Activated T-helper 17 cell treated with anti-CD3 and anti-CD28 coated beads, Interleukin-2, amount 50 U/mL, for 72 hours (primary cell): ENCODE measurements at places on chromosomes 7 and 10.

DNA sequence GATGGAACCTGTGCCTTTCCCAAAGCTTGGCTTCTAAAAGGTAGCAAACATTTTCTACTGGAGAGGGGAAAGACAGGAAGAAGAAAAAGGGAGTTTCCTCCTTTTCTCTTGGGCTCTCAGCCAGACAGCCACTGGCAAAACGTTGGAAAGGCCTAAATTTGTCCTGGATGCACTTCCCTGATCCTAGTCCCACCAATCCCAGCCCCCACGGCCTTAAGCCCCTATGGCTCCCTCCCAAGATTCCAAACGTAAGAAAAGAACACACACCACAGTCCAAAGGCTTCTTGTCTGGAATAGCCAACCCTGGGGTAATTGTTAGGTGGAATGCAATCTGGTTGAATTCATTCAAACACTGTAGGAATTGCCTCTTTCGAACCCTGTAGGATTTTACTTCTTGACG is 959 bp upstream of the TLX1 start:
- H3K27ac ChIP-seq, result no peak overlapping the region
- H3K4me3 ChIP-seq, result no peak overlapping the region
- no peaks in the 10 kb centered on the region for H3K4me1 ChIP-seq
- peaks cover 7% of the 10 kb centered on the region for H3K36me3 ChIP-seq
- no peak for ATAC-seq

DNA sequence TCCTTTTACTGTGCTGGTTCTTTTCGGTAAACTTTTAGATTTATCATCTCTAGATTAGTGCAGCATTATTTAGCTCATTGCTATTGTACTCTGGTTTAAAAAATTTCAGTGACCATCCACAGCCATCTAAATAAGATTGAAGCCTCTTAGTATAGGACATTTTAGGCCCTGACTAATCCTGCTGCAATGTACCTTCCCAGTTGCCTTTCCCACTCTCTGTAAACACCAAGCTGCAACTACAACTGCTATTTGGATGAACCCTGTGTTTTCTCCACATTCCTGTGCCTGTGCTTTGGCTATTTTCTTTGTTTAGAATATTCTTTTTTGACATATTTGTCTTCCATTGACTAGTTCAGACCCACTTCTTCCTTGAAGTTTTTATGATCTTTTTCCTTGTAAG is 314.6 kb downstream of the AUTS2 start:
- H3K27me3 ChIP-seq, result no peaks in the 10 kb centered on the region
- no peak overlapping the region for H3K4me3 ChIP-seq
- no peaks in the 10 kb centered on the region for H3K36me3 ChIP-seq
- H3K27ac ChIP-seq, result no peak overlapping the region
- ATAC-seq, result no peak
- no peaks in the 10 kb centered on the region for H3K4me1 ChIP-seq

GRCh38 chr10:69344591-69345252 is 66.4 kb downstream of the HK1 start:
- H3K4me3 ChIP-seq, result peak overlapping the region; percentile 42
- H3K27ac ChIP-seq, result peak overlapping the region; percentile 87
- H3K4me1 ChIP-seq, result peaks cover 61% of the 10 kb centered on the region
- peaks cover 92% of the 10 kb centered on the region for H3K36me3 ChIP-seq
- peak; percentile 48 for ATAC-seq
- no peaks in the 10 kb centered on the region for H3K27me3 ChIP-seq

DNA sequence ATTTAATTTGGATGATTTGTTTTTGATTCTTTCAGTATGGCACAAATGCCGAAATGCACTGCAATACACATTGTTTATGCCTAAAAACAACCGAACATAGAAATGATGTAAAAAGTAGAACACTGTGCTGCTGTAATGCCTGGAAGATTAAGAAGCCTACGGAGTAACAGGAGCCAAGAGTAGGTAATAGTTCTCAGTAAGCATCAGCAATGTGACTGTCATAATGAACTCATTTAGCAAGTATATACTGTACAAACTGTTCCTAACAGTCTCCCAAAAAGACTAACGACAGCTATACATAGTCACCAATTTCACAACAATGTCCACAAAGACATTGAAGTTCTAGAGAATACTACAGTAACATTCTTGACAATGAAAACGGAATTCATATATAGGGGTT is 19.0 kb upstream of the LAMB4 start:
- H3K27me3 ChIP-seq, result peaks cover 28% of the 10 kb centered on the region
- H3K36me3 ChIP-seq, result no peaks in the 10 kb centered on the region
- H3K27ac ChIP-seq, result no peak overlapping the region
- ATAC-seq, result no peak

DNA sequence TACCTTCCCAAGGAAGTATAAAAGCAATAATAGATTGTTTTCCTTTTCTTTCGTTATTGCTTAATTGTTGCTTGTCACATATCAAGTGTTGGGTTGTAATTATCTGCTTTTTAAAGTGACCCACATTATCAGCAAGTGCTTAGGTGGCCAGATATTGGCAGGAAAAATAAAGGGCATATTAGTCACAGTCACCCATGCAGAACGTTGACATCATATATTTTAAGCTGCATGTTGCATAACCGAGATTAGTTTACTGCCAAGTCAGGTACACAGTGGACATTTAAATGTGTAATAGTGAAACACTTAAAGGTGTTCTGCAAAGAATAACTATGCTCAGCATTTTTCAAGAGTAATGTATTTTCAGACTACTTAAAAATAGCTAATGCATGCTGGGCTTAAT is 11.4 kb downstream of the NEBL start:
- ATAC-seq, result no peak
- H3K36me3 ChIP-seq, result no peaks in the 10 kb centered on the region
- H3K4me3 ChIP-seq, result no peak overlapping the region
- H3K27ac ChIP-seq, result no peak overlapping the region

- no peak overlapping the region for H3K27ac ChIP-seq
- H3K4me1 ChIP-seq, result no peaks in the 10 kb centered on the region
- no peak for ATAC-seq
- H3K36me3 ChIP-seq, result no peaks in the 10 kb centered on the region
- peaks cover 12% of the 10 kb centered on the region for H3K27me3 ChIP-seq
These were observed 58.3 kb downstream of the DOCK4 start for GRCh38 chr7:112147793-112148361.

GRCh38 chr10:86486856-86487255 is 34.7 kb downstream of the WAPL start:
- peak overlapping the region; percentile 51 for H3K27ac ChIP-seq
- H3K4me3 ChIP-seq, result no peak overlapping the region
- peaks cover 86% of the 10 kb centered on the region for H3K36me3 ChIP-seq
- no peaks in the 10 kb centered on the region for H3K27me3 ChIP-seq
- H3K4me1 ChIP-seq, result peaks cover 18% of the 10 kb centered on the region
- ATAC-seq, result peak; percentile 75

DNA sequence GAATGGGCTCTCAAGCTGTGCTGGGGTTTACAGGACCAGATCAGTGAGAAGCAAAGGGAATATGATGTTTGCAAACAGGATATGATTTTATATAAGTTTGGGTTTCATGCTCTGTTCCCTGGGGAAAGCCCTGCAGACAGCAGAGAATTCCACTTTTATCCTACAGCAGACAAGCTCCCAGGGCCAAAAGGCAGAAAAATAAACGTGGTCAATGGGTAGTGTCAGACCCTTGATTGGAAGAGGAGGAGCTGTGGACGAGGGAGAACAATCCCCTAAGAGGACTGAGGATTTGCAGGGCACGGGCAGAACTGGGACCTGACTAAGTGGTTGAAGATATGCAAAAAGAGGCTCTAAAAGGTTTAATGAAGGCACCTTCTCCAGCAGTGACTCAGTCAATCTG is 275.3 kb downstream of the HDAC9 start:
- H3K27ac ChIP-seq, result no peak overlapping the region
- H3K4me1 ChIP-seq, result no peaks in the 10 kb centered on the region
- H3K36me3 ChIP-seq, result no peaks in the 10 kb centered on the region
- H3K27me3 ChIP-seq, result no peaks in the 10 kb centered on the region
- no peak overlapping the region for H3K4me3 ChIP-seq
- ATAC-seq, result no peak

GRCh38 chr10:2861632-2862210 is 205.6 kb upstream of the PFKP start:
- H3K4me3 ChIP-seq, result no peak overlapping the region
- no peaks in the 10 kb centered on the region for H3K36me3 ChIP-seq
- no peaks in the 10 kb centered on the region for H3K4me1 ChIP-seq
- no peak overlapping the region for H3K27ac ChIP-seq

- no peak for ATAC-seq
- H3K36me3 ChIP-seq, result no peaks in the 10 kb centered on the region
- H3K27ac ChIP-seq, result no peak overlapping the region
- H3K27me3 ChIP-seq, result peaks cover 9% of the 10 kb centered on the region
- no peak overlapping the region for H3K4me3 ChIP-seq
These were observed 103.0 kb downstream of the ITIH5 start for GRCh38 chr10:7563770-7564169.

- H3K4me1 ChIP-seq, result no peaks in the 10 kb centered on the region
- H3K27me3 ChIP-seq, result peaks cover 32% of the 10 kb centered on the region
- ATAC-seq, result no peak
These were observed 826 bp downstream of the PODXL start for GRCh38 chr7:131555552-131556052.

GRCh38 chr7:28732071-28732869 is 225.9 kb downstream of the TRIL start:
- peaks cover 3% of the 10 kb centered on the region for H3K27me3 ChIP-seq
- ATAC-seq, result no peak
- H3K4me1 ChIP-seq, result no peaks in the 10 kb centered on the region
- H3K4me3 ChIP-seq, result no peak overlapping the region

GRCh38 chr10:76631036-76631670 is 1006.5 kb downstream of the KCNMA1 start:
- no peak for ATAC-seq
- no peaks in the 10 kb centered on the region for H3K4me1 ChIP-seq
- no peaks in the 10 kb centered on the region for H3K27me3 ChIP-seq
- no peaks in the 10 kb centered on the region for H3K36me3 ChIP-seq
- H3K4me3 ChIP-seq, result no peak overlapping the region
